ENCODE measurements at places on chromosomes 1 and 21. TPM values are rescaled to one million over a fixed set of nuclear protein-coding genes. Genes with fewer than 3 reads are reported as not detected.

HUNK gene
- 0.28 TPM for total RNA-seq

TSHB gene
- not detected for total RNA-seq

SERPINC1 gene
- not detected for total RNA-seq

S100A9 gene
- not detected for total RNA-seq

DIO1 gene
- total RNA-seq = not detected

CYP4A22 gene
- not detected for total RNA-seq

RGS1 gene
- total RNA-seq = 27.1 TPM

OR2L13 gene
- total RNA-seq = not detected

FAM131C gene
- total RNA-seq = 0.91 TPM

TMEM35B gene
- 30.2 TPM for total RNA-seq

BEND5 gene
- 0.96 TPM for total RNA-seq

HP1BP3 gene
- total RNA-seq = 364 TPM

CSRP1 gene
- 78.3 TPM for total RNA-seq

NCDN gene
- 20.1 TPM for total RNA-seq

GBP6 gene
- total RNA-seq = 0.19 TPM

DEDD gene
- 40.6 TPM for total RNA-seq

SPRR2G gene
- total RNA-seq = not detected

NCF2 gene
- 9.8 TPM for total RNA-seq

KDM1A gene
- 58.4 TPM for total RNA-seq

ACOT11 gene
- 0.58 TPM for total RNA-seq

ADGRB2 gene
- total RNA-seq = 1.3 TPM

SERINC2 gene
- total RNA-seq = not detected

SPRR2A gene
- total RNA-seq = not detected

ATP6V1G3 gene
- total RNA-seq = not detected

KPRP gene
- not detected for total RNA-seq

ARHGAP29 gene
- total RNA-seq = not detected

KCNK1 gene
- total RNA-seq = 1.5 TPM

DCST1 gene
- not detected for total RNA-seq

TMEM53 gene
- 3.6 TPM for total RNA-seq

HSD3B1 gene
- total RNA-seq = not detected
